ENCODE measurements at places on chromosomes 13 and 19. TPM values are rescaled to one million over a fixed set of nuclear protein-coding genes. Genes with fewer than 3 reads are reported as not detected.

The PCDH17 gene
- total RNA-seq = not detected

DNA sequence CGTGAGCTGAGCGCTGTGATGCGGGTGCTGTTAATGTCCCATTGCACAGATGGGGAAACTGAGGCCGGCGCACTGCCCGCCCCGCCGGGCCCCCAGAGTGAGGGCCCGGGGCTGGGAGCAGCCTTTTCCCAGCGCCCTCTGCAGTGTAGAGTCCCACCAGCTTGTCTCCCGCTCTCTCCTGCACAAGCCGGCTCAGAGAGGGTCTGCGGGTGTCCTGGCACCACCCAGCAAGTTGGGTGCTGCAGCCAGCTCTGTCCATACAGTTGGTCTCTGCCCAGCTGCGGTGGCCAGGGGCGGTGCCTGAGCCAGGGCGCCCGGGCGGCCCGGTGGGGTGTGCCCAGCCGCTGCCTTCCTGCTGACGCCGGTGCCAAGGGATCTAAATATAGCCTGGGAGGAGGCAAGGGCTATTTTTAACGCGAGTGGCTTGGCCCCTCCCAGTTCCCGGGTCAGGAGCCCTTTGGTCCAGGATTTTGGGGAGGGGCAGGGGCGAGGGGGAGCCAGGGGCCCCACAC is 19.3 kb downstream of the GADD45B start:
- H3K4me3 ChIP-seq = peak overlapping the region; percentile 77
- DNase-seq = no peak
- no peaks in the 10 kb centered on the region for H3K36me3 ChIP-seq
- H3K27me3 ChIP-seq = peaks cover 9% of the 10 kb centered on the region
- H3K27ac ChIP-seq = peak overlapping the region; percentile 43

- no peak overlapping the region for H3K4me3 ChIP-seq
- H3K36me3 ChIP-seq = peaks cover 38% of the 10 kb centered on the region
- no peak for DNase-seq
- H3K4me1 ChIP-seq = no peaks in the 10 kb centered on the region
These were observed 22.6 kb downstream of the MED4 start for GRCh38 chr13:48072304-48072703.

GRCh38 chr13:102280366-102280765 is 121.5 kb downstream of the FGF14 start:
- H3K4me1 ChIP-seq = no peaks in the 10 kb centered on the region
- no peaks in the 10 kb centered on the region for H3K27me3 ChIP-seq
- no peak for DNase-seq
- no peak overlapping the region for H3K27ac ChIP-seq

DNA sequence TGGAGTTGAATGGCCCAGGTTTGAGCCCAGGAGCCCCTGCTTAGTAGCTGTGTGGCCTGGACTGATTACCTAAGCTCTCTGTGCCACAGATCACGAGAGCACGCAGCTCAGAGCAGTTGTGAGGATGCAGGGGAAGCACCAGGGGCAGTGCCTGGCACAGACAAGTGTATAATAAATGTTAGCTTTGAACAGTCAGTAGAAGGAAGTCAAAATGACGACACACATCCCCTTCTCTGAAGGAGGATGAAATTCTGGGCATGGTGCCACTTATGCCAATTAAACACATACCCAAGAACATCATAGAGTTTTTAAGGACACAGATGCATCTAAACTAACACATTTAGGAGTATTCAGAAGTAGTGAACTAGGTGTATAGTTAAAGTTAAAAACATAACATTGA is 24.9 kb upstream of the SIGLEC11 start:
- DNase-seq = no peak
- H3K36me3 ChIP-seq = peaks cover 20% of the 10 kb centered on the region
- H3K27me3 ChIP-seq = no peaks in the 10 kb centered on the region

The ZNF729 gene
- not detected for total RNA-seq

The PLVAP gene
- total RNA-seq = not detected

DNA sequence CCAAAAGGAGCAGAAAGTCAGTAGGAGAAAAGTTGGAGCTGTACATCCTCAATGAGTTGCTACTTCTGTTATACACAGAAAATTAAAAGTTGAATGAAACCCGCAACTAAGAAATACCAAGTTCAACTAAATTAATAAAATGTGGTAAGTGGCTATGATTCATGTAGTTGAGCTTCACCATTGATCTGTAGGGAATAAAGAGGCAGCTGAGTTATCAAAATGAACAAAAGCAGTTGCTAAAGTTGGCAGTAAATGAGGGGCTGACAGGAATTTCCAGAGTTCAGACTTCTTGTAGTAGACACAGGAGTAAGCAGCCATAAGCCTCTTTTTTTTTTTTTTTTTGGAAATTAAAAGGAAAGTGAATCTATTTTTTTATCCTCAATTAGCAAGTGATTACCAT is 234.6 kb downstream of the POSTN start:
- no peak overlapping the region for H3K27ac ChIP-seq
- H3K27me3 ChIP-seq = no peaks in the 10 kb centered on the region
- no peak overlapping the region for H3K4me3 ChIP-seq
- DNase-seq = no peak
- no peaks in the 10 kb centered on the region for H3K36me3 ChIP-seq
- H3K4me1 ChIP-seq = no peaks in the 10 kb centered on the region

DNA sequence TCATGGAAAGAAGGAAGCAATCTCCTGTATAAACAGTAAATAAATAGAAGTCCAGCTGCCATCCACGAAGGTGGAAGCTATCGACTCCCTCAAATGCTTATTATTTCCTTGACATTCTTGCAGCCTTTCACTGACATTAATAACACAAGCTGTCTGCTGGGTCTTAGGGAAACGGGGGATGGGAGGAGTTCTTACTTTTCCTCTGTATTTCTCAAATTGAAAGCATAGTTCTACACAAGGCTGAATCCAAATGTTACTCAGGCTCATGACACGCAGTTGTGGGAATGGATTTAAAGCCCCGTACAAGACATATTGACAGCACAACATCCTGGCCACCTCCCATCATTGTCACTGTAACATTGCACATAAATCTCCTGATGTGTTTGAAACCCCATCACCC is 4.0 kb downstream of the SERPINE3 start:
- no peak overlapping the region for H3K4me3 ChIP-seq
- no peaks in the 10 kb centered on the region for H3K36me3 ChIP-seq
- DNase-seq = no peak
- H3K4me1 ChIP-seq = no peaks in the 10 kb centered on the region

DNA sequence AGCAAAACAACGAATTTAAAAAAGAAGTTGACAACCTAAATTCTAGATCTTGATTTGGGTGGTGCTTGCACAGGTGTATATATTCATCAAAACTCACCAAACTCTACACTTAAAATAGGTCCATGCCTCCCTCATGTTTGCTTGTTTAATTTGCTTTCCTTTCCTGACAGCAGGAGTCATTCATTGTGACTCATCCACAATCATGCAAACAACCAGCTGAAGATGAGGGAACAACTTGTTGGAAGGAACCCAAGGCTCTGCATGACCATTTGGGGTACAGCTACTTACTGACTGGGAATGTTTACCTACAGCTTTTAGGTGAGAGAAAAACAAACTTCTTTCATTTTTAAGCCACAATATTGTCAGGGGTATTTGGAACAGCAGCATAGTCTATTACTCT is 96.6 kb downstream of the RXFP2 start:
- H3K27ac ChIP-seq = no peak overlapping the region
- H3K27me3 ChIP-seq = no peaks in the 10 kb centered on the region
- DNase-seq = no peak
- no peaks in the 10 kb centered on the region for H3K36me3 ChIP-seq

- H3K36me3 ChIP-seq = no peaks in the 10 kb centered on the region
- peaks cover 38% of the 10 kb centered on the region for H3K4me1 ChIP-seq
- no peak for DNase-seq
- peak overlapping the region; percentile 80 for H3K27ac ChIP-seq
- H3K4me3 ChIP-seq = peak overlapping the region; percentile 67
- H3K27me3 ChIP-seq = no peaks in the 10 kb centered on the region
These were observed 1.1 kb upstream of the ATP11A start for GRCh38 chr13:112688560-112689302.

The FFAR1 gene
- not detected for total RNA-seq

The SHISA7 gene
- not detected for total RNA-seq

The FPR1 gene
- not detected for total RNA-seq

The SPACA4 gene
- not detected for total RNA-seq

The KASH5 gene
- 0.31 TPM for total RNA-seq

DNA sequence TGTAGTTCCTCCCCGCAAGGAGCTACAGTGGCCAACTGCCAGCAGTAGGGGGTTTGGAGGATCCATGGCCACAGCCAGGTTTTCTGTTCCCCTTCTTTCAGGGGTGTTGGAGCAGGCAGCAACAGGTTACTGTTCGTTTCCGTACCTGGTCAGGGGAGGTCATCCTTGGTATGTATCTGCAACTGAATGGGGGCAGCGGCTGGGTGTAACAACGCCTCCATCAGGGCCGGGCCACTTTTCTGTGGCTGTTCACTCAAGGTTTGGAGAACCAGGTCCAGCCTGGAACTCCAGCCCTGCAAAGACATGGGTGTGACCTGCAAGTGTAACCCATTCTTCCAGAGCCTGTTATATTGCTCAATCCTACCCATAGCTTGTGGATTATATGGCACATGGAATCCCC is 732.3 kb upstream of the MIR17HG start:
- H3K27me3 ChIP-seq = no peaks in the 10 kb centered on the region
- no peak overlapping the region for H3K27ac ChIP-seq
- no peak for DNase-seq
- no peaks in the 10 kb centered on the region for H3K36me3 ChIP-seq

GRCh38 chr19:14683439-14683838 is 6.4 kb upstream of the ZNF333 start:
- no peaks in the 10 kb centered on the region for H3K36me3 ChIP-seq
- H3K4me1 ChIP-seq = no peaks in the 10 kb centered on the region
- no peak overlapping the region for H3K4me3 ChIP-seq
- H3K27me3 ChIP-seq = no peaks in the 10 kb centered on the region

- no peak for DNase-seq
- no peaks in the 10 kb centered on the region for H3K36me3 ChIP-seq
- H3K27me3 ChIP-seq = no peaks in the 10 kb centered on the region
These were observed 62.9 kb downstream of the DCT start for GRCh38 chr13:94416454-94417080.

The AP3D1 gene
- 96.5 TPM for total RNA-seq

The DHDH gene
- total RNA-seq = 0.42 TPM

- DNase-seq = no peak
- H3K4me3 ChIP-seq = no peak overlapping the region
- no peaks in the 10 kb centered on the region for H3K27me3 ChIP-seq
- no peak overlapping the region for H3K27ac ChIP-seq
These were observed 216.0 kb downstream of the DNAJC15 start for GRCh38 chr13:43239275-43239840.

GRCh38 chr13:95485518-95486144 is 66.9 kb upstream of the CLDN10 start:
- DNase-seq = no peak
- H3K27me3 ChIP-seq = no peaks in the 10 kb centered on the region
- H3K36me3 ChIP-seq = no peaks in the 10 kb centered on the region
- H3K4me1 ChIP-seq = no peaks in the 10 kb centered on the region
- no peak overlapping the region for H3K4me3 ChIP-seq

GRCh38 chr19:54875506-54875905 is 1.5 kb downstream of the FCAR start:
- no peak for DNase-seq
- H3K4me3 ChIP-seq = no peak overlapping the region
- H3K27me3 ChIP-seq = no peaks in the 10 kb centered on the region
- no peaks in the 10 kb centered on the region for H3K4me1 ChIP-seq
- no peaks in the 10 kb centered on the region for H3K36me3 ChIP-seq

- H3K4me3 ChIP-seq = no peak overlapping the region
- H3K27ac ChIP-seq = no peak overlapping the region
- no peaks in the 10 kb centered on the region for H3K36me3 ChIP-seq
- DNase-seq = no peak
These were observed 152.1 kb downstream of the URI1 start for GRCh38 chr19:30093966-30094755.

GRCh38 chr13:97108530-97108900 is 113.6 kb upstream of the MBNL2 start:
- H3K27me3 ChIP-seq = no peaks in the 10 kb centered on the region
- H3K4me3 ChIP-seq = no peak overlapping the region
- H3K27ac ChIP-seq = no peak overlapping the region
- no peaks in the 10 kb centered on the region for H3K4me1 ChIP-seq

DNA sequence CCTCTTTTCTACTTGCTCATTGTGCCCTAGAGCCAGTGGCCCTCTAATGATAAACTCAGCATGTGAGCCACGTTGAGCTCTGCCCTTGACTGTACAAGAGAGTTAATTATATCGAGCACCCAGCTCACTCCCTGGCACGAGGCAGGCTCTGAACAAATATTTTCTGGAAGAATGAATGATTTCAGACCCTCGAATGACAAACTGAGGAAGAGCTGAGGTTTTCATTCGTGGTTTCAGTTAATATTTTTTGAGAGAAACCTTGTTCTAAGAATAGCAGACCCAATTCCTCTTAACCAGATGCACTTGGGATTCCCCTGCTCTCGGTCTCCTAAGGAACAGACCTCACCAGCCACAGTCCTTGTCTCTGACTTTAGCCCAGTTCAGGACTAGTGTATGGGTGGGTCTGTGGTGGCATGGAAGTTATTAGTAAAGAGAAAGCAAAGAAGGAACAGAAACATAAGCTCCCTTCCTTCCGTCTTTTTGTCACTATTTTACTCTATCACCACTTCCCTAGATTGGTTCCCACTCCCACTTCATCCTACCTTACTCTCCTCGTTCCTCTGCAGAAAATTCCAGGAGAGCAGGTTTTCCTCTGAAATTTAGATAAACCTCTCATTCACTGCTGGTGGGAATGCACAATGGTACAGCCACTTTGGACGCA is 22.1 kb upstream of the WDFY2 start:
- no peak overlapping the region for H3K4me3 ChIP-seq
- no peak overlapping the region for H3K27ac ChIP-seq
- H3K4me1 ChIP-seq = no peaks in the 10 kb centered on the region
- no peaks in the 10 kb centered on the region for H3K27me3 ChIP-seq

- no peaks in the 10 kb centered on the region for H3K36me3 ChIP-seq
- DNase-seq = no peak
- no peaks in the 10 kb centered on the region for H3K27me3 ChIP-seq
These were observed 13.7 kb upstream of the SCEL start for GRCh38 chr13:77521595-77522367.

All from CD8-positive, alpha-beta memory T cell (primary cell).